NCI-H2081 (cell line): ENCODE measurements at places on chromosomes 2 and 18.

- DNase-seq, result no peak
Measured at GRCh38 chr2:62309465-62310091, 113.7 kb downstream of the B3GNT2 start.

DNA sequence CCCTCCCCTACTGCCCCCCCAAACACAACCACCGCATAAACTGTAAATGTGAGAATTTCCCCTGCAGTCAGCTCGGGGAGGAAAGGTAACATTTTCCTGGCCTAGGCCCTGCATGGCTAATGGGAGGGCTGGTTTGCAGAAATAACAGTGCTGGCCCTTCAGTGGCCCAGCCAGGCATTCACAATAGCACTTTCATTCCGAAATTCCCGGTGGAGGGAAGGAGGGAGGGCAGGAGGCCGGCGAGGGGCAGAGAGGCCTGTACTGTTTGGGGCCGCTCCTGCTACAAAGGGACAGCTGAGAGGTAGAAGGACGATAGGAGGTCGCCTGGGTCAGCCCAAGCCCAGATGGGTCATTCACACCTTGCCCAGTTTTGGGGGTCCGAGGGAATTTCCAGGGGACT, 11.3 kb downstream of the CYP26B1 start:
- DNase-seq, result no peak

- no peak for DNase-seq
Measured at GRCh38 chr2:155651851-155652250, 680.7 kb downstream of the NR4A2 start.

DNA sequence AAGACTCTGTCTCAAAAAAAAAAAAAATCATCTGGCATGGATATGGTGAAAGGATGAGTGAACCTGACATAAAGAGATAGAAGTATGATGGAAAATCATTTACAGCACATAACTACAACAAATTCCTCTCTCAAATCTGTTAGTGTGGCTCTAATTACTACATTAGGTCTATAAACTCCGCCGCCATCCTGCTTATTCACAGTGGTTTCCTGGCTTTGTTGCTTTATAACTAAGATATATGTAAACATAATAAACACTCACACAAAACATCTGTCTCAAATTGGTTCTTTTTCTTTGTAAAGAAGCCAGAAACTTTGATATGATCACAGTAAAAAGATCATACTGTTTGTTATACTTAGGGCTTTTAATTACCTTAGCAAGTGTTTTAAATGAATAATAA, 412.6 kb upstream of the FAM98A start:
- no peak for DNase-seq

DNA sequence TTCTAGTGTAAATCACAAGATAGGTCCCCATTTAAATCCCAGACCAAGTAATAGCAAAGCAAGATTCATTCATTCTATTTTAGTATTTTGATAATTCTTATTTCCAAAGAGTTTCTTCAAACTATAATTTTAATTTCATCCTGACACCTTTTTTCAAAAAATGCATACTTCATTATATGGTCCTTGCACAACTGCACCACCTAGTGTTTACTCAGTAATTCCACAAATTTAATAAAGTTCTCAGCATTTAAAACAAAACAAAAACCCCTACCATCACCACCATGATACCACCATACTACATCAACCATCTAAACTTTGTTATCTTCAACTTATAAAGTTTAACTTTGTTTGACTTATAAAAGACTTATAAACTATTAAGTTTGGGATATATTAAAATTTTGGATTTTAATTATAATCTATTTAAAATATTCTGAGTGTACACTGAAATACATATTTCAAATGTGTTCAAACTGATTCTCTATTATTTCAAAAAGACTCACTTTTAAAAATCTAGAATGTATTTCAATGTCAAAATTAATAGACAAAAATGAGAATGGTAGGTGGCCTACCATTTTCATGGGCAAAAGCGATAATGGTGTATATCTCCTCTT, 44.2 kb downstream of the WDPCP start:
- no peak for DNase-seq
